ENCODE measurements at places on chromosomes 11 and 22.

DNA sequence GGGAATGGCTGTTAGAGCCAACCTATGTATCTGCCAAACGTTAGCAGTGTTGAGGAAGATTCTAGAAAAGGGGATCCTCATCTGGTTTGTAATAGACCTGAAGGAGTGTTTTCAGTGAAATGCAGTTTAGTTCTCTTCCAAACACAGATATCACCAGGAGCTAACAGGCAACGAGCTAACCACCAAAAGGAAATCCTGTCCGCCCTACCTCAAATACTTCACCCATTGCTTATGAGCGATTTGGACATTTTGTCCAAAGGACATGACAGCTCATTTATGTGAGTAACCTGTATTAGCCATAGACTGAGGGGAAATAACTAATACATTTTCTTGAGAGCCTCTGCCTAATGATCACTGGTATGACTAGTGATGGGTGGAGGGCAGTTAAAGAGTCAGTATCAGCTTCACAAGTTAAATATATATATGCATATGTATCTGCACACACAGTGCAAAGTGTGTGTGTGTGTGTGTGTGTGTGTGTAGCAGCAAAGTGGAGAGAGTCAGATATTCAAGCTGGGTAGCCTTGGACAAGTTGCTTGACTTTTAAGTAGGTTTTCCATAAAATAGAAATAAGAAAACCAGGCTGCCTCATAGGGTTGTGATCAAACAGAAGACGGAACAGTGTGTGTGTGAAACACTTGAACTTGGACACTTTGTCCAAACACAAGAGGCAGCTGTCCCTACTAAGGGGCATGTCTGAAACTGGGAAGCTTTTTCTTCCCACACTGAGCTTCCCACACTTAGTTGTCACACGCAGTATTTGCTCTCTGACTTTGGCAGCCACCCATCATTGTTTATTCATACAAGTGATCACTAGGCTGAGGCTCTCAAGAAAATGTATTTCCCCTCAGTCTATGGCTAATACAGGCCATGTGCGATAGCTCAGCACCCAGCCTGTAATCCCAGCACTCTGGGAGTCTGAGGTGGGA, 940 bp upstream of the C11orf91 start:
- DNase-seq = no peak

DNA sequence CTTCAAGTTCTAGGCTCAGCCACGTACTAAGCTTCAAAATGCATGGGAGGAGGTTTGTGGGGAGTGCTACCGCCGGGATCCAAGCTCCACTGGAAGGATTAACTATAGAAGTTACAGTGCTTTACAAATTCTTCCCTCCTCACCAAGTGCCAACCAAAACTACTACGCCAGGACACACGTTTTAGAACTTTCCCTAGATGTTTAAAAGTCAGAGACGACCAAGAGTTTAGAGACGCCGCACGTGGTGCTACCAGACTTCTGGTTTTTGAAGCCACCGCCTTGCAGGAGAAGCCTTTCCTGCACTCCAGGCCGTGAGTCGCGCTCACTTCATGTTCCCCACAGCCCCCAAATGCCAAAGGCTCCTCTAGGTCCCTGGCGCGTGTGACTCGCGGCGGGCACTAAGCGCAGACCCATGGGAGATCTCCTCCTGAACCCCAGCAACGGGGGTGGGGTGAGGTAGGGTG, 734 bp downstream of the SNU13 start:
- peak; percentile 24 for DNase-seq

GRCh38 chr11:128474036-128474874, 113.1 kb downstream of the ETS1 start:
- no peak for DNase-seq

DNA sequence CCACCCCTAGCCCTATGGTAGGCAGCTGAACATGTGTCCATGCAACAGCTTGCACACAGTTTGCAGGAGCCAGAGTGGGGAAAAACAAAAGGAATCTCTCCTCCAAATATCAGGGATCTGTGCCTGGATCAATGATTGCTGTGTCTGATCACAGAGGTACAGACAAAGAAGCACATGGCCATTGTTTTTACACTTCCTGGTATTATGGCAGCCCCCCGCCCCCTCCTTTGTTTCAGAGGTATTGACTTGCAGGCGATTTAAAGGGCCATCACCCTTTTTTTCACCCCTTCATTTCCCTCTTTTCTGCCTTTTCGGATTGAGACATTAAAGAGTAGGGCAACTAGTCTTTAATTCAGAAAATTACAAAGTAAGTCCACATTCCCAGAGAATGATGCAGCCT, 453.0 kb upstream of the LUZP2 start:
- DNase-seq = no peak

DNA sequence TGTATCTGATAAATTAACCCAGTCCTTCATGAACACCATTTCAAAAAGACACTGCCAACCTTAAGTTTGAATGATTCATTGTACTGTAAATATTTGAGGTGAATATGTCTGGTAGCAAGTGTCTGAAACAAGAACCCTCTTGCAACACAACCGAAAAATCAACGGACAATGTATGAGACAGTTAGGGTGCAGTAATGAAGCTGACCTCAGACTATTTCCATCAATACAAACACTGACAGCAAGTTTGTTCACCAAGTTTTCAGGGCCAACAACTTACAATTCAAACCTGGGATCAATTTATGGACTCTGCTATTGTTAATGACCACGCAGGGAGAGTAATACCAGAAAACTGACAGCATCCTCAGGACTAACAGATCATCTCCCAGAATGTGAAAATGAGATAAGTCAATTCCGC, 126.3 kb downstream of the CADM1 start:
- DNase-seq = no peak

- DNase-seq = peak; percentile 97
Measured at GRCh38 chr22:50507991-50508884, at the start of gene NCAPH2. NCAPH2 (plus strand) TSS chr22:50508224; CDS start chr22:50508338, 114 bp downstream.

- no peak for DNase-seq
Measured at GRCh38 chr11:15280393-15280792, 165.7 kb downstream of the INSC start.

DNA sequence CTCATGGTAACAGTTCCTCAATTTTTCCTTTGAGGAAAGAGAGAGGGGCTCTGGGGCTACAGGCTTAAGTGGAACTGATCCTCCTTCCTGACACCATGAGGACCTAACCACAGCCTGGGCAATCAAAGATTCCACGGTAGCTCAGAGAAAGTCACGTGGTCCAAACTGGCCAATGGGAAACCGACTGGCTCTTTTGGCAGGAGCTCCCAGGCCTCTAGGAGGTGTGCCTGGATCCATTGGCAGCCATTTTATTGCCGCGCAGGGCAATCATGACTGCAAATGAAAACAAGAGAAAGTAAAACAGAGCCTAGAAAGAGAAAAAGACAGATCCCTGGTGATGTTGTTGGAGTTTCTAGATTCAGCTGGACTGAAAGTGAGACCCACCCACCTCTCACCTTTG, 27.3 kb upstream of the ASPHD2 start:
- DNase-seq = no peak

DNA sequence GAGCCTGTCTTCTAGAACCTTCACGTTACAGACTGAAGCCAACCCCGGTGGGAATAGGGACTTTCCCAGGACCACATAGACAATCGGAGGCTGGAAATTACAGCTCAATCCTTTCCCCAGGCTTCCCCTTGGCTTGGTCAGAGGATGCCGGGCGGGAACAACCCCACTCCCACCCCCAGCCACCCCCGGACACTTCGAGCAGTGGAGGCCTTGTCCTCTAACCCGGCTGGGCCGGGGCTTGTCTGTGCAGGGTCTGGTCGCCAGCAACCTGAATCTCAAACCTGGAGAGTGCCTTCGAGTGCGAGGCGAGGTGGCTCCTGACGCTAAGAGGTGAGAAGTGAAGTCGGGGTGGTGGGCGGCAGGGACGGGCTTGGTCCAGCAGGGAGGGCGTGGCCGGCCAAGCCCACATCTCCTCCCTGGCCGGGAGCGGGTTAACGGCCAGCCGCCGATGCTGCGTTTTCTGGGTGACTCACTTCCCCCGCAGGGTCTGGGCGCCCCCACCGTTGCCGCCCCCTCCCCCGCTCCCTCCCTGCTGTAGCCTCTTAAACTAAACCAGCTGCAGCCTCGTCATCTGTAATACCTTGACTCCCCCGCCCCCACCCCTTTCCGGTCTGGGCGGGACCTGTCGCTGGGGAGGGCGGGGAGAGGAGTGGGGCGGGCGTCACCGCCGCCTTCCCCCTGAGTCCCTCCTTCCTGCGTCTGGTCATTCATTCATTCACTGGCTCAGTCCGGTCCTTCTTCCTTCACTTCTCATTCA, 1.5 kb downstream of the LGALS1 start:
- peak; percentile 93 for DNase-seq
